ENCODE measurements at places on chromosomes 7 and 10.

DNA sequence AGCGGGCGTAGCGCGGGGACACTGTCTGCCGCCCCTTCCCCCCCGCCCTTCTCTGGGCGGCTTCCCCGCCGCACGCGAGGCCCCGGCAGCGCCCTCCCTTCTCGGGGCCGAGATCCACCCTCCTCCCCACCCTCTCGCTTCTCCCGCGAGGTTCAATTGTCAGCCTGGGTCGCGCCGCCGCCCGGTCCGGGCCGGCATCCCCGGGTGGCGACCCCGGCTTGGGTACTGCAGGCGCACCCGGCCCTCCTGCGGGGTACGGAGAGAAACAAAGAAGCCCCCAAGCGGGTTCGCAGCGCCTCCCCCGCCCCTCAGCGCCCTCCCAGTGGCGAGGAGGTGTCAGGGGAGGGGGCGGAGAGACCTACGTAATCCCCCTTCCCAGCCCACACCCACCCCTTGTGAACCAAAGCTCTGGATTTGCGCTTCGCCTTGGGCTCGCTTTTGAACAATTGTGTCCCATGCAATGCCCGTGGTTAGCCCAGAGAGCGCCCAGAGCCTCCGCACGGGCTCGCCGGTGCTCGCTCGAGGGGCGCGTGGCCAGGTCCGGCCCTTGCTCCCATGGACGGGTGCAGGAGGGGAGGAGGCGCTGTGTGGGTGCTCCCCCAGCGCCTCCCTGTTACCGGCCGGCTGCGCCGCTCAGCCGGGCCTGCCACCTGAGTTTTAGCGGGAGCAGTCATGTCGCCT, 634 bp downstream of the HECW1 start:
- DNase-seq = peak; percentile 29

GRCh38 chr10:24462889-24463552, 254.1 kb downstream of the KIAA1217 start:
- no peak for DNase-seq

- no peak for DNase-seq
These were observed 131.7 kb upstream of the EEPD1 start for GRCh38 chr7:36021367-36021766.

GRCh38 chr10:86863484-86863842, 94.0 kb downstream of the MMRN2 start:
- DNase-seq = no peak

DNA sequence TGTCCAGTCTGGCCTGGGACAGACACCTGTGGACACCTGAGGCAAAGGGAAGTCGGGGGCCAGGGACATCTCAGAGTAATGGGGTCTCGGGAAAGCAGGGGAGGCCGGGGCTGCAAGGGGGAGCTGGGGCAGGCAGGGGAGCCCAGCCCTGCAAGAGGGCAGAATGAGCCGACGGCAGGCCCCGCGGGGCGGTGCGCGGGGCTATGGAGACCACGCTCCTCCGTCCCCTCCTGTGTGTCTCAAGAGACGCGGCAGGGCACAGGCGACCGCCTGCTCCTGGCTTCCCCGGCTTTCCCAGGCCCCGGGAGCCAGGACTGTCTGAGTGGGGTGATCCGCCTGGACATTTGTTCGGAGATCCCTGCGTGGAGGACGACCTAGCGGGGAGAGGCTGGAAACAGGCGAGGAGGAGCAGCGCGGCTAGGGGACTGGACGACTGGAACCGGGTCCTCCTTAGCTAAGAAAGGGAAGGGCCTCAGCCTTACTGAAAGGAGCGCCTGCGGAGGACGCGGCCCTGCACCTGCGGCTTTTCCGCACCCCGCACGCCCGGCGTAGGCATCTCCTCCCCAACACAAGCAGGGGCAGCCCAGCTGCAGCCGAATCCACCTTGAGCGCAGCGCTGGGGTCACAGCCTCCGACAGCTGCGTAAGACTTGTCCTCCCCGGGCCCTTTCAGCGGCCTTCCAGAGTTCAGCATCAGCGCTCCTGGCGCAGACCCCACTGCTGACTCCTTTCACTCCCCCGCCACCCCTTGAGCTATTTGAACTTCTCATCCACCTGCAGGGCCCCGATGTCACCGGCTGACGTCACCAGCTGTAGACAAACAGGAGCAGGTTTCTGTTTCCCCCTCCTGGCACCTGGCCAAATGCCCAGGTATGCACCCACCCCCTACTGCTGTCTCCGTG, 176.4 kb downstream of the ZNF248 start:
- DNase-seq = no peak

- DNase-seq = no peak
These were observed 267.2 kb downstream of the POM121L12 start for GRCh38 chr7:53302496-53303246.

DNA sequence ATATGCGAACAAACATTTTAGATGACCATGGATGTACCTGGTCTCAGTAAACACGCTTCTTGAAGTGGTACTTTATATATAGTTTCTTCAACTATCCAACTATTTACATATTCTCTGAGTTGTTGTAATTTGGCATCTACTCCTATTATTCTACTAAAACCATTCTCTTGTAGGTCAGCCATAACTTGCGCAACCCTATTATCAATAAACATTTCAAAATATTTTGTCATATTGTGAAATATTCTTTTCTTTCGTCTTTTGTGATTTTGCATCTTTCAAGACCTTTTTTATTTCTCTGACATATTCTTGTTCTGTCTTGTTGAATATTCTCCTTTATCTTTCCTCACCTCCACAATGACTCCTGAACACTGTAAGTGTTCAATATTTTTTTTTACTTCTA, 753.3 kb downstream of the NXPH1 start:
- no peak for DNase-seq

GRCh38 chr7:43244784-43245183, 132.3 kb downstream of the HECW1 start:
- no peak for DNase-seq

All from hepatic stellate cell (primary cell).